ENCODE measurements at places on chromosomes 16 and 17.

- no peak for DNase-seq
Measured at GRCh38 chr17:60249290-60249826, 99.6 kb downstream of the CA4 start.

DNA sequence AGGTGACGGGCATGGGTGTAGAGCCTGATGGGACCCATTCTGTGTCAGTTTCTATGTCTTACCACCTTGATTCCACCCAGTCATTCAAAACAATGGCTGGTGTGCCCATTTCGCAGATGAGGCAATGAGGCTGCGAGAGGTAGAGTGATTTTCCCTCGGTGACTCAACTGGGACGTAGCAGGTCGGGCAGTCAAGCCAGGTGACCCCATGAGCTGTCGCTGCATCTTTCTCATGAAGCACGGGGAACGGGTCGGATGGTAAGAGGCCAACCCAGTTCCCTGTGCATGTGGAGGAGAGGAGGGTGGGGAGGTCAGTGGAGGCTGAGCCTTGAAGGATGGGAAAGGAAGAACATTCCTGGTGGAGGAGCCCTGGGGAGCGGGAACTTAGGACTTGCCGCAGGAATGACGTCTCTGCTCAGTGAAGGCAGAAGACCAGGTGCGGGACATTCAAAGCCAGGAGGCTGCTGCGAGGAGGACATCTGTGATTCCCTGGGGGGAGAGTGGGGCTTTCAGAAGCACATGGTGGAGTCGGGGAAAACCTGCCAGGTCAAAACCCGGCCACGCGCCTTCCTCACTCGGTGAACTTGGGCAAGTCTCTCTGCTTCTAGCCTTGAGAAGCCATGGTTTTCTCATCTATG is 1.1 kb downstream of the IL21R start:
- DNase-seq = no peak

DNA sequence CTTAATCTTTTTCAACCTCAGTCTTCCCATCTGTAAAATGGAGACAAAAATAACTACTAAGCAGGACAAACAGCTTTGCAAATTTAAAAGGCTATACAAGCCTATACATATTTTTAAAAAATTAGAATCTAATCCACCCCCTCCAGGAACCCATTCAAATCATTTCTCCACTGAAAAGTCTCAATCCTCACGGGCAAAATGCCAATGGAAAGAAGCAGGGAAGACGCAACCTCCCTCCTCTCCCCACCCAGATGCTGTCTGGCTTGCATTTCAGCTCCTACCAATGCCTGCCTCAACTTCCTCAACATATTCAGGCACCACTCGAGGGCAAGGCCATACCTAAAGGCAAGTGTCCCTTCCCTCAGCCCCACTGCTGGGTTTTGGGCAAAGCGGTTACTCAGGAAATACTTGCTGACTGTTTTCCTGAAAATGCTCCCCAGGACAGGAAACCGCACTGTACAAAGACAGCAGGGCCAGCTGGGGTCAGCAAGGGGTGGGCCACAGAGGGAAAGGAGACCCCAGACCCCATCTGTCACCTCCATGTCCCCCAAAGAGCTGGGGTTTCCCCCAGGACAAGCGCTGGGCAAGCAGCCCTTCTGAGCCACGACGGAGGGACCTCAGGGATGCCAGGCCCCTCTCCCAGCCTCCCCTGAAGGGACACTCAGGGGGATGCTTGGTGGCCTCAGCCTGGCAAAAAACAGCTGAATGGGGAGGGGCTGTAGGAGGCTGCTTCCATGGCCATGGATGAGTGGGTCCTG is 47.7 kb upstream of the DOC2B start:
- no peak for DNase-seq

DNA sequence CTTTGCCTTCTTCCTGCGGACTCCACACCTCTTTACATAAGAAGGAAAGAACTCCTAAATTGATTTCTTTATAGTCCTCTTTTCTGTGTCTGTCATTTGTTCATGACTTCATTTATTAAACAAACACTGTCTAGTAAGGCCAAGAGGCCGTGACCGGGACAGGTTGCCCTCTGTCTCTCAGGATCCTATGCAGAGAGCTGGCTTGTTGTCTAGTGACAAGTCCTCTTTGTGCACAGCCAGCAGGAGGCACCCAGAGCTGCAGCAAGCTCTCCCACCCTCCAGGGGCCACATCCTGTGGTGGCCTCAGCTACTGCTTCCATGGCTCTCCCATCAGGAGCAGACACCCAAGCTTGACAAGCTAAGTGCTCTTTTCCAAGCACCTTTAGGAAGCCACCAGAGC is 50.6 kb downstream of the PLD6 start:
- DNase-seq = no peak

DNA sequence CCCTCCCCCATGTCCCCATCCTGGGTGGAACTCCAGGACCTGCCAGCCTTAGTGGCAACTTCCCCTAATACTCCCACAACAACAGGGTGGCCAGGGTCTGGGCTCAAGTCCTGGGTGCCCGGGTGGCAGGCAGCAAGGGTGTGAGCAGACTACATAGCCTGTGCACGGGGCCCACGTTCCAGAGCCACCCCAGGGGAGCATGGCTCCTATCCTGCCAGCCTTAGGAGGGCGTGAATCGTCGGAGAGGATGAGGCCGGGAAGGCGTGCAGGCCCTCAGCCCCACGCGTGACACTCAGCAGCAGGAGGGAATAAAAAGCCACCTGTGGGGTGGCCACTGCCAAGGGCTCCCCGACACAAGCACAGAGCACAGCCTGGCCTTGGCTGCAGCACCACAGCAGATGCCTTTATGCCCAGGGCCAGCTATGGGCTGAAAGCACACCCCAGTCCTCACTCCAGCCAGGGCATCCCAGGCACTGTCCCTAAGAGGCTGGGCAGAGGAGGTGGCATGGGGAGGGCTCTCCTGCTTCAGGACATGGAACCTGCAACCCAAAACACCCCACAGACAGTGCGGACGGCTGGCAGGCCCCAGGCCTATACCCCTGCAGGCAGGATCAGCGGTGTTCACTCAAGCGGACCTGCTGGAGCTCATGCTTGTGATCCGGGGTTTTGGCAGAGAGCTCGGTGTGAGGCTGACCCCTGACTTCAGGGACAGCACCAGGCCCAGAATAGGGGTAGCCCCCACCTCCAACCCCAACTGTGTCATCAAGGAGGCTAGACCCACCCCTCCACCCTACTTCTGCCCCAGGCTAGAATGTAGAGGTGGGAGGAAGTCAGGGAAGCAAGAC is 2.7 kb downstream of the BCAR1 start:
- no peak for DNase-seq

DNA sequence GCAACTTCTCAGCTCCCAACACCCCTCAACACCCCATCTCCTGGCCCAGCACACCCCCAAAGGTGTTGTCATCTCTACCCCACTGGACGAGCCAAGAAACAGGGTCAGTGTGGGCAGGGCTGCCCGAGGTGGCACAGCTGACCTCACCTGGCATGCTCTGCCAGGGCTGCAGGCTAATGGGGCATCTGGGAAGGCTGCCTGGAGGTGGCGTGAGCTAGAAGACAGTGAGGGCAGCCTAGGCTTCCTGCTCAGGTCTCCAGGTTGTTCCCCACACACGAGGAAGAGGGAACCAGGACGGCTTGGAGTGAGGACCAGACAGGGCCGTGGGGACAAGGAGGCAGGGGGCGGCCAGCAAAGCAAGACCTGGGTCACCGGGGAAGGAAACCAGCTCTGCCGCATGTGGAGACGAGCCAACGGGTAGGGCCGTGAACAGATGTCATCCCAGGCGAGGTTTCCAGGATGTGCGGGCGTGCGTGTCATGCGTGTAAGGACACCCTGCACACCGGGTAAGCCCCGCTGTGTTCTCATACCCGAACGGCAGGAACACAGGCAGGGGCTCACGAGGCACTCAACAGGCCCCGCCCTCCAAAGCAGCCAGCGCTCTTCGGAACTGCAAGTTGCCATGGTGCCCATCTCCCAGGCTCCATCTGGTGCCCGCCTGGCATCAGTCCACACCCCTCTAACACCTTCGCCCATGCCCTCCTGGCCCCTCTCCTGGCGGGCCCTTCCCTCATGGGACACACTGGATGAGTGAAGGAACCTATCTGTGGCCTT is 29.6 kb upstream of the PVALEF start:
- DNase-seq = no peak

- DNase-seq = peak; percentile 96
Measured at GRCh38 chr17:49217651-49218413, 7.3 kb downstream of the ABI3 start.

- DNase-seq = no peak
Measured at GRCh38 chr16:88613911-88614817, 24.2 kb upstream of the IL17C start.

GRCh38 chr16:35750157-35750689 is 2290.8 kb downstream of the TP53TG3F start:
- no peak for DNase-seq

Data from inflammatory macrophage (primary cell).